Right lobe of liver (tissue), 6 donors: ENCODE measurements at places on chromosomes 1 and 21. TPM values are rescaled to one million over a fixed set of nuclear protein-coding genes. Genes with fewer than 3 reads are reported as not detected.

DNA sequence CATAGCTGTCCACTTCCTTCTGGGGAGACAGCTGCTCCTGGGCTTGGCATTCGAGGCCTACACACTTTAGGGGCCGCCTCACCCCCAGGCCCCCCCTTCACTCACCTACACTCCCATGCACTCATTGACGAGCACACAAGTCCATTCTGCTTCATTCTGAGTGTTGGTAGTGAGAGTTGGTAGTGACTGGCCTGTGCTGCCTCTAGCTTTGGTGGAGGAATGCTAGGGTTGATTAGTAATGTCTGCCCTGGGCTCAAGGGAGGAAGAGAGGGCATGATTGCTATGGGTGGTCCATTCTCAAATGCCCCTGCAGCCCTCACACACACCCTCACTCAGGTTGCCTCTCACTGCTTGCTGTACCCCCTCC, 30.4 kb downstream of the TRIM11 start:
- no peak overlapping the region for H3K4me3 ChIP-seq
- DNase-seq: no peak
- no peak overlapping the region for H3K27ac ChIP-seq
- H3K27me3 ChIP-seq: no peaks in the 10 kb centered on the region
- H3K4me1 ChIP-seq: no peaks in the 10 kb centered on the region
- H3K36me3 ChIP-seq: no peaks in the 10 kb centered on the region

- no peaks in the 10 kb centered on the region for H3K36me3 ChIP-seq
- no peak for DNase-seq
- H3K4me1 ChIP-seq: no peaks in the 10 kb centered on the region
- no peak overlapping the region for H3K4me3 ChIP-seq
Observed at GRCh38 chr1:244941121-244941520, 76.8 kb upstream of the HNRNPU start.

GRCh38 chr1:13823126-13823880, 123.3 kb downstream of the PRDM2 start:
- H3K4me3 ChIP-seq: no peak overlapping the region
- H3K4me1 ChIP-seq: no peaks in the 10 kb centered on the region
- H3K27me3 ChIP-seq: no peaks in the 10 kb centered on the region
- no peak overlapping the region for H3K27ac ChIP-seq

DNA sequence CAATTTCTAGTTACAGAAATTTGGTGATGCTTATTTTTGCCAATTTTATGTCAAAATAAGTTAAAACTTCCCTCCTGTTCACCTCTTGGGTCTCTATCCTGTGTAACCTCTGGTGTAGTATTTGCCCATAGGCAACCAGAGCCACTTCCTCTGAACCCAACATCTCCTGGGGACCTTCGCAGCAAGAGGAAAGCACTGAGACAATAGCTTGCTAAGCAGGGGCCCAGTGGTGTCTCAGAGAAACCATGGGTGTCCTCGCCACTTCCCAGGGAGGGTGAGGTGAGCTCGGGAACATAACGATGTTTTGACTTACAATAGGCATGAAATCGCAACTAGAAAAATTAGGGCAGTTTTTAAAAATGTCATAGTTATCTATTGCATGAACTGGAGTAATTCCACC, 56.4 kb upstream of the SCCPDH start:
- no peak overlapping the region for H3K27ac ChIP-seq
- no peaks in the 10 kb centered on the region for H3K36me3 ChIP-seq
- H3K4me1 ChIP-seq: no peaks in the 10 kb centered on the region

AQP10 gene
- total RNA-seq: not detected

DNA sequence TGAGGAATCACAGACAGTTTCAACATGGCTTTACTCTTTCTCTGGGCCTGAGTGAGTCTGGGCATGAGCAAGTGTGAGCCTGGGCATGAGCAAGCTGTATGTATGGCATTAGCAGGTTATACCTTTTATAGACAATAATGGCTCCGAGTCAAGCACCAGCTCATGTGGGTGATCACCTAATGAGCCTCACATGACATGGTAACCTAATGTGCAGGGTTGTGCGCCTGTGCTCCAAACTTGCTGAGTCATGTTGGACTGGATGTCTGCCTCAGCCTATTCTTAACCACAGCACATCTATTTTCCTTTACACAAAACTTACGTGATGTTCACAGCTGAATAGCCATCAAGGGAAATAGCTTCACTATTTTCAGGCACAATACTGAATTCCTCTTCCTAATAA, 236.2 kb upstream of the NRIP1 start:
- no peaks in the 10 kb centered on the region for H3K36me3 ChIP-seq
- no peaks in the 10 kb centered on the region for H3K27me3 ChIP-seq
- no peaks in the 10 kb centered on the region for H3K4me1 ChIP-seq
- H3K27ac ChIP-seq: no peak overlapping the region

DNA sequence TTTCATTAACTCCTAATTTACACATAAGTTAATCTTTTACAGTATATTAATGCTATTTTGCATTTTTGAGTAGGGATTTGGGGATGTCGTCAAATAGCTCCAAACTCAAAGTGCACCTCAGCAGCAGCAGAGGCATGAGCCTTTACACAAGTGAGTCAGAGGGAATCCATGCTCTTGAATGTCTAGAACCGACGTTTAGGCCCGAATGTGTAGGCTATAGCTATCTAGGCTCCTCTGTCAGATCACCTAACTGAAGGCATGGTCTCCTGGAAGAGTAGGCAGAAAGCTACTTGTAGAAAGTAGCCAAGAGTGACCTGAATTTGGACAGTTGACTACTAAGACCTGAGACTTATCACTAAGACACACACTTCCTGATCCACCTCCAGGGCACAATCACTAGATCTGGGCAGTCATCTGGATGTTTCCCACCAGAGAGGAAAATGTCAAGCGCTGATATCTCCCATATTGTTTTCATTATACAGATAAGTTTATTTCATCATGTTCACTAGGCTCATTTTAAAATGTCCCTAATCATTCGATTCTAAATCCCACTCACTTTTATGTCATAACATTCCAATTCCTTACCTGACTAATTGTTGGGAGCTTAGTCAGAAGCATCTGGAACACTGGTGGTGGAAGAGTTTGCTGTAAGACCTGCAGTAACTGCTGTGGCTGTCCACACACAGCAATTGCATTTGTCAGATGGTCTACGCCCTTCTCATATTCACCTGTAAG, 15.3 kb downstream of the TOMM20 start:
- no peak for DNase-seq
- no peaks in the 10 kb centered on the region for H3K4me1 ChIP-seq
- no peak overlapping the region for H3K27ac ChIP-seq
- no peaks in the 10 kb centered on the region for H3K36me3 ChIP-seq

DNA sequence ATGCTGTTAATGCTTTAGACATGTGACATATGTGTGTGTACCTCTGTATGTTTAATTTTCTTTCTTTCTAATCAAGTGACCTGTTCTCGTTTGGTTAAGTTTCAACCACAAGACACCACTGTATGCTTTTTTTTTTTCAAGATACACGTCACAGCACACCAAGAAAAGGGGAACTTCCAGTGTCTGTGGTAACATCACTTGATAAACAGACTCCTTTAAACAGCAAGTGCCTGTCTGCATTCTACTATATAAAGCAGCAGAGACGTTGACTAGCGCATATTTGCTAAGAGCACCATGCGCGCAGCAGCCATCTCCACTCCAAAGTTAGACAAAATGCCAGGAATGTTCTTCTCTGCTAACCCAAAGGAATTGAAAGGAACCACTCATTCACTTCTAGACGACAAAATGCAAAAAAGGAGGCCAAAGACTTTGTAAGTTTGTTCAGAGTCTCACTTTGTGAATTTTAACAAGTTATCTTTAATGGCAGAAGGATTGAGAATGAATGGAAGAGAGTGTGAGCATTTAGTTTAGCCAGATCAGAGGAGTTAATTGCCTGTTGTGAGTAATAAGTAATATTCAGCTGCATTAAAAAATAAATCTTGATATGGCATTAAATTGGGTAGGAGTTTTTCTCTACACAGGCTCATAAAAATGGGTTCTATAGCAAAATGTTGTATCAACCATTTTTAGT, at the start of gene RGS1:
Gene RGS1 (plus strand): TSS at position 275 of the 691 bp plus-strand sequence. CDS start 20 bp downstream, at position 295.
- H3K4me1 ChIP-seq: no peaks in the 10 kb centered on the region
- no peak for DNase-seq
- H3K27me3 ChIP-seq: no peaks in the 10 kb centered on the region
- H3K27ac ChIP-seq: no peak within 1 kb of the TSS
- H3K36me3 ChIP-seq: no peaks in the 10 kb centered on the region

DNA sequence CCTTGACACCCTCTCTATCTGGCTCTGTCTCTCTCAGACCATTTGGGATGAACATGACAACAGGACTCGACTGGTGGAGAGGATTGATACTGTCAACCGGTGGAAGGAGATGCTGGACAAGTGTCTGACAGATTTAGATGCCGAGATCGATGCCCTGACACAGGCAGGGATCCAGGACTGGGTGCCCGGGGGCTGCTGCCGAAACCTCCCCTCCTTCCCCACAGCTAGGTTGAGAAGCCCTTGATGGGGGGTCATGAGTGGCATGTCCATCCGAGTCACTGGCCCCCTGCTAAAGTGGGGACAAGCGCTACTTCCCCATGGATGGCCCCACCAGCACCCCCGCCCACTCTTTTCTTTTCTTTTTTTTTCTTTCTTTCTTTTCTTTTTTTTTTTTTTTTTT, 1.2 kb downstream of the TEKT2 start:
- no peaks in the 10 kb centered on the region for H3K27me3 ChIP-seq
- no peak for DNase-seq
- no peaks in the 10 kb centered on the region for H3K36me3 ChIP-seq

DDAH1 gene
- 60.2 TPM for total RNA-seq

TMCC2 gene
- total RNA-seq: 5.9 TPM

ACOT11 gene
- 1.3 TPM for total RNA-seq

GRCh38 chr1:203148127-203148526, 20.6 kb downstream of the ADORA1 start:
- no peak overlapping the region for H3K27ac ChIP-seq
- no peaks in the 10 kb centered on the region for H3K4me1 ChIP-seq
- no peak for DNase-seq

GRCh38 chr1:7501723-7502603, 269.1 kb upstream of the VAMP3 start:
- no peak overlapping the region for H3K27ac ChIP-seq
- no peaks in the 10 kb centered on the region for H3K27me3 ChIP-seq
- no peaks in the 10 kb centered on the region for H3K4me1 ChIP-seq
- H3K36me3 ChIP-seq: no peaks in the 10 kb centered on the region
- H3K4me3 ChIP-seq: no peak overlapping the region

- H3K36me3 ChIP-seq: no peaks in the 10 kb centered on the region
- H3K27me3 ChIP-seq: no peaks in the 10 kb centered on the region
- no peaks in the 10 kb centered on the region for H3K4me1 ChIP-seq
- H3K27ac ChIP-seq: no peak overlapping the region
- DNase-seq: no peak
Observed at GRCh38 chr1:204960306-204961125, 82.5 kb upstream of the CNTN2 start.
